Breast epithelium (tissue), 4 donors: ENCODE measurements at places on chromosomes 1 and 21. TPM values are rescaled to one million over a fixed set of nuclear protein-coding genes. Genes with fewer than 3 reads are reported as not detected.

CXADR gene
- total RNA-seq: 38.3 TPM

GRCh38 chr1:212428496-212428895 is 4.2 kb upstream of the NENF start:
- H3K27me3 ChIP-seq: no peaks in the 10 kb centered on the region
- no peak for DNase-seq
- H3K4me1 ChIP-seq: no peaks in the 10 kb centered on the region

GRCh38 chr1:4709641-4710040 is 55.2 kb downstream of the AJAP1 start:
- H3K4me1 ChIP-seq: no peaks in the 10 kb centered on the region
- peaks cover 26% of the 10 kb centered on the region for H3K27me3 ChIP-seq
- no peak for DNase-seq

DNA sequence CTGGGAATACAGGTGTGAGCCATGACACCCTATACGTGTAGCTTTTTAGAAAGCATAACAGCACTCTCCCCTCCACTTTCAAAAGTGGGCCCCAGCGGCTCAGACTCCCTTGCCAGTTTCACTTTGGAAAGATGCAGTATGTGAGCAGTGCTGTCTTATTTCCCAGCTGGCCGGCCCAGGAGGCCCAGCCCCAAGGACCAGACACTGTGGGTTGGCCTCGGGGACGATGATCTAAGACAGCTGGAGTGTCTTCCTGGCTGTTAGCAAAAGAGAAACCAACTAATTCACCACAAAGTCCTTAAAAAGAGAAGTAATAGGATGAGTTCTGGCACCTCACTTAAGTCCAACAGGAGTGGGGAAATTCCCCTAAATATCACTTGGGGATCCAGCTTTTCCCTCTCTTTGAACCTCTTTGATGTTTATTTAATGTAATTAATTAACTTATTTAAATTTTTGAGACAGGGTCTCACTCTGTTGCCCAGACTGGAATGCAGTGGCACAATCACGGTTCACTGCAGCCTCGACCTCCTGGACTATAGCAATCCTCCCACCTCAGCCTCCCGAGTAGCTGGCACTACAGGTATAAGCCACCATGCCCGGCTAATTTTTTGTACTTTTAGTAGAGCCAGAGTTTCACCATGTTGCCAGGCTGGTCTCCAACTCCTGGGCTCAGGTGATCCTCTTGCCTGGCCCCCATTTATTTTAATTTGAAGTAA is 17.6 kb upstream of the CLIC4 start:
- peak overlapping the region; percentile 70 for H3K27ac ChIP-seq
- no peaks in the 10 kb centered on the region for H3K27me3 ChIP-seq
- H3K4me3 ChIP-seq: no peak overlapping the region
- no peak for DNase-seq

GRCh38 chr1:211591980-211592493 is 13.1 kb upstream of the SLC30A1 start:
- no peak overlapping the region for H3K4me3 ChIP-seq
- H3K27me3 ChIP-seq: no peaks in the 10 kb centered on the region
- H3K27ac ChIP-seq: peak overlapping the region; percentile 3
- no peak for DNase-seq

DNA sequence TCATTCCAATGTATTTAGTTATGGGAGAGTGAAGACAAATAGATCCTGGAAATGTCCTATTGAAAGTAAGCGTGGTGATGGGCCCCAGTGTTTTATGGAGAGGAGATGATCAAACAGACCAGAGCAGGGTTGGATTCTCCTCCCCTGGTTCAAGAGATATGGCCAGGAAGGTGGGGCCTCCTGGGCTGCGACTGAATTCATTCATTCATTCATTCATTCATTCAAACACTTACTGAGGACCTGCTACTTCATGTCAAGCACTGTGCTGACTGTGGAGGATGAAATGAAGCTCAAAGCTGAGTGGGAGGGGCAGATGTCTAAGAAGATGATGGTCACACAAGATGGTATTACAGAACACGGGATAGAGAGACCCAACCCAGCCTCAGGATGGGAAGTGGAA is 71.5 kb upstream of the TNR start:
- no peak overlapping the region for H3K4me3 ChIP-seq
- no peaks in the 10 kb centered on the region for H3K36me3 ChIP-seq
- H3K4me1 ChIP-seq: no peaks in the 10 kb centered on the region
- H3K27me3 ChIP-seq: no peaks in the 10 kb centered on the region
